ENCODE measurements at places on chromosomes 5 and 9. TPM values are rescaled to one million over a fixed set of nuclear protein-coding genes. Genes with fewer than 3 reads are reported as not detected.

The PCDHA9 gene
- total RNA-seq = under 0.01 TPM

The ICE1 gene
- total RNA-seq = 42.1 TPM

The FYB1 gene
- not detected for total RNA-seq

The RECK gene
- total RNA-seq = 54.0 TPM

The SLC34A3 gene
- not detected for total RNA-seq

The TRIM23 gene
- total RNA-seq = 30.8 TPM

The FAM169A gene
- 0.74 TPM for total RNA-seq

Data from smooth muscle cell of the umbilical artery (primary cell).